NCI-H510A (cell line): ENCODE measurements at places on chromosomes 12 and 14.

DNA sequence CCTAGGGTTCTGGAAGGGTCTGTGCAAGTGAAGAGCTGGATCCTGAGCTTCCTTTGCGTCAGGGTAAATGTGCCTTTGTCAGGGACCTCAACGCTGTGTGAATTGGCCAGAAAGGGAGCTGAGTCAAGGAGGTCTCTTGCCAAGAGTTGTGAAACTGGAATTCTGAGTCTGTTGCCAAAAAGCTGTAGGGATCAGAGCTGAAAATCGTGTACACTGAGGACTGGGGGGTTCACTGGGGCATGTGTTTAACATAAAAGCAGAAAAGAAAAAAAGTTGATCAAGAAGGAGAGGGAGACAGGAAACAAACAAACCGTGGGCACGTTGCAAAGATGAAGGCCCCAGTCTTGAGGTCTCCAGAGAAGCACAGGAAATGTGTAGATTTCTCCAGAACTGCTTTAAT is 1081.5 kb downstream of the VRK1 start:
- no peak for DNase-seq

DNA sequence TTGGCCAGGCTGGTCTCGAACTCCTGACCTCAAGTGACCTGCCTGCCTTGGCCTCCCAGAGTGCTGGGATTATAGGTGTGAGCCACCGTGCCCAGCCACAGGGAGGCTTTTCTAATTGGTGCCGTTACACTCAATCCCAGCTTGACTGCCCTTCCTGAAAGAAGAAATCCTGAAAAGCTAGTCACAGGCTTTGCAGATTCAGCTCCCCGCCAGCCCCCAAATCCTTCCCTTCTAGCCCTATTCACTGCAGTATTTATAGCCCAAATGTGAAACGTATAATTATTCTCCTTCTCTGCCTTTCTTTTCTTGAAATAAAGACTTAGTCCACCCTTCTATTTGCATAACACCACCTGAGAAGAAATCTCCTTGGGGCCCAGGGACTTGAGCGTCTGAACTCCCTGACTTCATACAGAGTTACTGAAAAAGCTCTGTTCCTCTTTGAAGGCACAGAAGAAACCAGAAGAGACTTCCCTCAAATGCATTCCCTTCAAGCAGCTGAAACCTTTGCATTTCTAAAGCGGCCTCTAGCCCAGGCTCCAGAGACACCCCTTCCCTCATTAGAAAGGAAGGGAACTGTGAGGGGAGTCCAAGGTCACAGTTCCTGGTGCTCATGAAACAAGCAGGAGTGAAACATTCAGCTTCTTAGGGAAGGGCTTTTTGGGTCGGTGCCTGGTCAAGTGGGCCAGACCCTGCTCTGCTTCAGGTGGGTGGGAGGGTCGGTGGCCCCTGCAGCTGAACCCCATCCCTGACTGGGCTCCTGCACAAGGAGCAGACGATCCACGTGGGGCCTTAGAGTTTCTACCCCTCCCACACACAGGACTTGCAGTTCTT is 42.3 kb upstream of the BATF start:
- no peak for DNase-seq

- no peak for DNase-seq
These were observed 930 bp upstream of the MIA2 start for GRCh38 chr14:39232554-39233415.

DNA sequence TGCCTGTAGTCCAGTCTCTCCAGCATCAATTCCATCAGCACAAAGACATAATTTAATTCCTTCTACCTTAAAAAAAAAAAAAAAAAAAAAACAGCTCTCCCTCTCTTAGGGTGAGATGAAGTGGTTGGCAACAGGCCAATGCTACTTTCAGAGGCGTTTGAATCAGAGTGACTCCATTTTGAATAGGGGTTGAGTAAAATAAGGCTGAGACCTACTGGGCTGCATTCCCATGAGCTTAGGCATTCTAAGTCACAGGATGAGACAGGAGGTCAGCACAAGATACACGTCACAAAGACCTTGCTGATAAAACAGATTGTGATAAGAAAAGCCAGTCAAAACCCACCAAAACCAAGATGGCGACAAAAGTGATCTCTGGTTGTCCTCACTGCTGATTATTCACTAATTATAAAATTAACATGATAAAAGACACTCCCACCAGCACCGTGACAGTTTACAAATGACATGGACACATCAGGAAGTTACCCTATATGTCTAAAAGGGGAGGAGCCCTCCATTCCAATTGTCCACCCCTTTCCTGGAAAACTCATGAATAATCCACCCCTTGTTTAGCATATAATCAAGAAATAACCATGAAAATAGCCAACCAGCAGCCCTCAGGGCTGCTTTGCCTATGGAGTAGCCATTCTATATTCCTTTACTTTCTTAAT is 6.9 kb upstream of the TCL1B start:
- no peak for DNase-seq

DNA sequence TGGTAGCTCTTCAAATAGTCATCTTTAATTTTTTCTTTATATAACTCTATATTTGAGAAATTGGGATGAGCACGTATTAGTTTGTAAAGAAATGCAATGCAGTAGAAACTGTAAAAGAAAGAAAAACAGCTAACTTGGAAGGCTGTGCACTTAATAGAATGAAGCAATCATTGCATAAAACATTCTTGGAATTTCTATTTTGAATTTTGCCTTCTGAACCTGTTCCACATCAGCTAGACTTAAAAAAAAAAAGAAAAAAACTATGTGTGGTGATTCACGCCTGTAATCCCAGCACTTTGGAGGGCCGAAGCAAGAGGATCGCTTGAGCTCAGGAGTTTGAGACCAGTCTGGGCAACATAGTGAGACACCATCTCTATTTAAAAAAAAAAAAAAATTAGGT is 29.4 kb downstream of the SCN8A start:
- DNase-seq = no peak

GRCh38 chr12:131928711-131929580 is at the start of gene PUS1:
TSS of gene PUS1 (plus strand) at chr12:131929276. CDS start at chr12:131929723, 447 bp downstream.
- DNase-seq = peak; percentile 96
